ENCODE measurements at places on chromosomes 2 and 18. TPM values are rescaled to one million over a fixed set of nuclear protein-coding genes. Genes with fewer than 3 reads are reported as not detected.

SNORC gene
- polyA plus RNA-seq: not detected

- DNase-seq: no peak
These were observed 215.4 kb upstream of the NRXN1 start for GRCh38 chr2:51247252-51247805.

DNAH7 gene
- 0.26 TPM for polyA plus RNA-seq

- no peak for DNase-seq
These were observed 825 bp downstream of the ITGA6 start for GRCh38 chr2:172427990-172428831.
